ENCODE measurements at places on chromosomes 1 and 21. TPM values are rescaled to one million over a fixed set of nuclear protein-coding genes. Genes with fewer than 3 reads are reported as not detected.

FHAD1 gene
- 6.8 TPM for total RNA-seq

DNA sequence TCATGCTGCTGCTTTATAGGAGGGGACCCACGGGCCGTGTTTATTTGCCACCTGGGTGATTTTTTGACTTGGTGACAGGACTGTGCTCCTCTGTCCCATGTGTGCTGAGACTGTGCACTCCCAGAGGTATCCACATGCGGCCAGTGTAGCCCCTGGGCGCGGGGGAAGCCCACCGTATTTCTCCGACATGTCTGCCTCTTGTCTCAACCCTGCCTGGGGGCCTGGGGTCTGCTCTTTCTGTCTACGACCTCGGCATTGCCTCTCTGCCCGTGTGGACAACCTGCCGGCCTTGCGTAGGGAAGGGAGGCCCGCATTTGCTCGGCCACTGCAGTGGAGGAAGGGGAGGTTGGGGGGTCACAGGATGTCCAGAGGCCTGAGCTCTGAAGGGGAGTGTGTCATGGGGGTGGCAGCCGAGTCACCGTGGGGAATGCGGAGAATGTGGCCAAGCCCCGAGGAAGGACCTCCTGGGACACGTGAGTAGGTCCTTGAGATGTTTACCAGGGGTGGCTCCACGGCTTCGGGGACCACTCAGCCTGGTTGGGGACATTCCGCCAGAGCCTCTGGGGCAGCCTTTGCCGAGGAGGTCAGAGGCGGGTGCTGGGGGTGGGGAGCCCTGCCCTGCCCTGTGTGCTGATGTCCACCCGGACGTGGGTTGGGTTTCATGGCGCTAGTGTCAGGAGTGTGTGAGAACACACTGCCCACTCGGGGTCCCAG, 11.0 kb downstream of the PRKCZ start:
- no peak for DNase-seq

GRCh38 chr1:116694524-116694923, 27.0 kb upstream of the IGSF3 start:
- DNase-seq: peak; percentile 34

- DNase-seq: no peak
Observed at GRCh38 chr1:21610027-21610426, 59.1 kb downstream of the RAP1GAP start.

- DNase-seq: no peak
Observed at GRCh38 chr1:44407430-44408211, 2.6 kb downstream of the RNF220 start.

- DNase-seq: no peak
Observed at GRCh38 chr21:14722841-14723483, 176.8 kb upstream of the SAMSN1 start.

All from RPMI7951 (cell line).